Neural progenitor cell (in vitro differentiated cells): ENCODE measurements at places on chromosomes 6 and 20. TPM values are rescaled to one million over a fixed set of nuclear protein-coding genes. Genes with fewer than 3 reads are reported as not detected.
A peak's percentile ranks its signal among the peaks of the same experiment; 100 is the strongest.

DNA sequence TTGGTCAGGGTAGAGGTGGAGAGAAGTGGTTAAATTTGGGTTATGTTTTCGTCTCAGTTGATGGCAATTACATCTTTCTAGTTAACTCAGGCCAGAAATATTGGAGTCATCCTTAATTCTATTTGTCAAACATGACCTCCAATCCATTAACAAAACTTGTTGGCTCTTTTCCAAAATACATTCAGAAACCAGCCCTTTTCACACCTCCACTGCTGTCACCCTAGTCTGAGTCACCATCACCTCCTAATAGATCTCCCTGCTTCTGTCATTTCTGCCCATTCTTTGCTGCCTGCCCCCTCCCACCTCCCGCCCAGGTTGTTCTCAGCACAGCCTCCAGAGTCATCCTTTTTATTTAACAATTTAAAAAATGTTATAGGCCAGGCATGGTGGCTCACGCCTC lies 3.0 kb upstream of the ABCF1 start:
- H3K36me3 ChIP-seq, result no peaks in the 10 kb centered on the region
- H3K27me3 ChIP-seq, result peaks cover 15% of the 10 kb centered on the region
- DNase-seq, result no peak

GRCh38 chr6:128742900-128743299 lies 140.0 kb upstream of the LAMA2 start:
- no peak overlapping the region for H3K4me3 ChIP-seq
- DNase-seq, result no peak
- H3K27me3 ChIP-seq, result no peaks in the 10 kb centered on the region
- peaks cover 12% of the 10 kb centered on the region for H3K4me1 ChIP-seq
- H3K27ac ChIP-seq, result no peak overlapping the region

Gene MMP24OS
- 2.9 and 12.0 TPM in 2 replicates for total RNA-seq

DNA sequence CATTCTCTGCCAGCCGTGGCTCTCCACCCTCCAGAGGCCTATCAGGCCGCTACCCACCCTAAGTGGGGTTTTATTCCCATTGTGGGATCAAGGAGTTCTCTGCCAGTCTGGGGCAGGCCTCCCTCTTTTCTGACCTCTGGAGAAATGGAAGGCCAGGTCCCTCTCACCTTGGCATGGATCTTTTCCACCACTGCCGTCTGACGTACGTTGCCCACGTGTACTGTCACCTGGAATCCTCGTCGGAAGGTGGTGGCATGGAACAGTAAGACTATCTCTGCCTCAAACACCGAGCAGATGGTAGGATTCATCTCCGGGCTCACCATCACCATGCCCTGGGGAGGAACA lies 7.3 kb downstream of the GTPBP2 start:
- no peak overlapping the region for H3K4me3 ChIP-seq
- no peaks in the 10 kb centered on the region for H3K4me1 ChIP-seq
- no peak for DNase-seq
- H3K27me3 ChIP-seq, result no peaks in the 10 kb centered on the region
- H3K36me3 ChIP-seq, result no peaks in the 10 kb centered on the region

- peaks cover 12% of the 10 kb centered on the region for H3K27me3 ChIP-seq
- no peaks in the 10 kb centered on the region for H3K36me3 ChIP-seq
- no peak for DNase-seq
- peaks cover 32% of the 10 kb centered on the region for H3K4me1 ChIP-seq
- no peak overlapping the region for H3K27ac ChIP-seq
Observed at GRCh38 chr6:114421199-114421598, 78.4 kb upstream of the HS3ST5 start.

Gene SPATA2
- 4.0 and 5.0 TPM in 2 replicates for total RNA-seq

- DNase-seq, result no peak
- no peaks in the 10 kb centered on the region for H3K36me3 ChIP-seq
- H3K27ac ChIP-seq, result no peak overlapping the region
Observed at GRCh38 chr20:34222208-34222607, 19.0 kb upstream of the ASIP start.

- no peak for DNase-seq
- no peak overlapping the region for H3K27ac ChIP-seq
- H3K4me3 ChIP-seq, result no peak overlapping the region
- H3K36me3 ChIP-seq, result no peaks in the 10 kb centered on the region
- no peaks in the 10 kb centered on the region for H3K27me3 ChIP-seq
Observed at GRCh38 chr20:20317195-20317594, 50.7 kb upstream of the INSM1 start.

Gene FAM110A
- total RNA-seq, result 2.9 and 9.1 TPM in 2 replicates

Gene ACOT8
- 13.4 and 26.1 TPM in 2 replicates for total RNA-seq

GRCh38 chr20:34452281-34452982 lies 63.8 kb upstream of the DYNLRB1 start:
- no peaks in the 10 kb centered on the region for H3K27me3 ChIP-seq
- H3K4me1 ChIP-seq, result no peaks in the 10 kb centered on the region
- no peak overlapping the region for H3K27ac ChIP-seq
- no peaks in the 10 kb centered on the region for H3K36me3 ChIP-seq

GRCh38 chr20:54199283-54199682 lies 8.6 kb upstream of the PFDN4 start:
- H3K4me3 ChIP-seq, result no peak overlapping the region
- H3K27ac ChIP-seq, result no peak overlapping the region
- no peaks in the 10 kb centered on the region for H3K36me3 ChIP-seq
- no peaks in the 10 kb centered on the region for H3K27me3 ChIP-seq
- no peaks in the 10 kb centered on the region for H3K4me1 ChIP-seq

Gene FAM83C
- not detected in 2 replicates for total RNA-seq

DNA sequence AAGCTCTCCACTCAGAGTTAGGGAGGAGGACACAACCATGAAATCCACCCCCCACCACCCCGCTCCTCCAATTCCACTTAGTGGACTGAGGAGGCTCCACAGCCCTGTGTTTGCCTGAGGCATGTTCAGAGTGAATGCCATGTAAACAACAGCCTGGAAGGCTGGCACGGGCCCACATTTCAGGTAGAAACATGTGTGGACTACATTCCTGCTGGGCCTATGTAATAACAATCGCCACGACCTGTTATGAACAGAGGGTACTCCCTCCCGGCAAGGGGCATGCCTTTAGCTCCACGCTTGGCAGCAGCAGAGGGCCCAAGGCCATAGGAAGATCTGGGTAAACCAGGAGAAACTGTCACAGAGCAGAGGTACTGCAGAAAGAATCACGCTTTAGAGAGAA lies 65.5 kb downstream of the ISM1 start:
- no peak for DNase-seq
- no peak overlapping the region for H3K27ac ChIP-seq
- H3K36me3 ChIP-seq, result no peaks in the 10 kb centered on the region
- H3K4me1 ChIP-seq, result no peaks in the 10 kb centered on the region

GRCh38 chr6:162612613-162613012 lies 115.0 kb downstream of the PRKN start:
- H3K36me3 ChIP-seq, result no peaks in the 10 kb centered on the region
- H3K4me3 ChIP-seq, result no peak overlapping the region
- H3K27me3 ChIP-seq, result no peaks in the 10 kb centered on the region
- H3K27ac ChIP-seq, result no peak overlapping the region
- H3K4me1 ChIP-seq, result no peaks in the 10 kb centered on the region

GRCh38 chr20:13118676-13119075 lies 102.4 kb upstream of the ISM1 start:
- no peak for DNase-seq
- no peak overlapping the region for H3K27ac ChIP-seq
- H3K36me3 ChIP-seq, result no peaks in the 10 kb centered on the region
- no peaks in the 10 kb centered on the region for H3K27me3 ChIP-seq
- no peak overlapping the region for H3K4me3 ChIP-seq

- DNase-seq, result no peak
- no peaks in the 10 kb centered on the region for H3K27me3 ChIP-seq
- no peak overlapping the region for H3K27ac ChIP-seq
Observed at GRCh38 chr6:163860287-163861081, 446.0 kb downstream of the QKI start.

DNA sequence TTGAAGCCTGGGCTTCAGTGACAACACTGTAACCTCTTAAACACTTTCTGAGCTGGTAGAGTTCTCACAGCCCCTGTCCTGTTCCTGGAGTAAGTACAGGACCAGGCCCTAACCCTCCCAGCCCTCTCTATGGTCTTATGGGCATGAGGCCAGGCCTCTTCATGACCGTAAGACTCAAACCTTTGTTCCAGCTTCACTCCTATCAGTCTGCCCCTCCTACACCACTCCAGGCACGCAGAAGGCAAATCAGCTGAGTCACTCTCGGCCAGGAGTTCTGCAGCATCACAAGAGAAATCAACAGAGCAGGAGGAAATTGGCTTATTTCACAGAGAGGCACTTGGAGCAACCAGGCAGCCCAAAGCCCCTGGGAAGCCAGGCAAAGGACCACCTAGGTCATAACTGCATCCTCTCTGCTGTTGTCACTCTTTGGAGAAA lies 25.3 kb upstream of the CHD6 start:
- H3K4me3 ChIP-seq, result no peak overlapping the region
- no peaks in the 10 kb centered on the region for H3K27me3 ChIP-seq
- H3K4me1 ChIP-seq, result peaks cover 18% of the 10 kb centered on the region
- H3K36me3 ChIP-seq, result no peaks in the 10 kb centered on the region

Gene MTO1
- total RNA-seq, result 28.6 and 40.0 TPM in 2 replicates

GRCh38 chr6:104951677-104952076 lies 5.2 kb upstream of the LIN28B start:
- H3K4me1 ChIP-seq, result peaks cover 65% of the 10 kb centered on the region
- no peak for DNase-seq
- no peaks in the 10 kb centered on the region for H3K27me3 ChIP-seq
- H3K27ac ChIP-seq, result peak overlapping the region; percentile 97
- H3K4me3 ChIP-seq, result peak overlapping the region; percentile 65

- H3K27ac ChIP-seq, result no peak overlapping the region
- no peaks in the 10 kb centered on the region for H3K4me1 ChIP-seq
- H3K4me3 ChIP-seq, result no peak overlapping the region
Observed at GRCh38 chr6:162211022-162211421, 516.5 kb downstream of the PRKN start.

Gene PRSS16
- 4.3 and 7.2 TPM in 2 replicates for total RNA-seq

DNA sequence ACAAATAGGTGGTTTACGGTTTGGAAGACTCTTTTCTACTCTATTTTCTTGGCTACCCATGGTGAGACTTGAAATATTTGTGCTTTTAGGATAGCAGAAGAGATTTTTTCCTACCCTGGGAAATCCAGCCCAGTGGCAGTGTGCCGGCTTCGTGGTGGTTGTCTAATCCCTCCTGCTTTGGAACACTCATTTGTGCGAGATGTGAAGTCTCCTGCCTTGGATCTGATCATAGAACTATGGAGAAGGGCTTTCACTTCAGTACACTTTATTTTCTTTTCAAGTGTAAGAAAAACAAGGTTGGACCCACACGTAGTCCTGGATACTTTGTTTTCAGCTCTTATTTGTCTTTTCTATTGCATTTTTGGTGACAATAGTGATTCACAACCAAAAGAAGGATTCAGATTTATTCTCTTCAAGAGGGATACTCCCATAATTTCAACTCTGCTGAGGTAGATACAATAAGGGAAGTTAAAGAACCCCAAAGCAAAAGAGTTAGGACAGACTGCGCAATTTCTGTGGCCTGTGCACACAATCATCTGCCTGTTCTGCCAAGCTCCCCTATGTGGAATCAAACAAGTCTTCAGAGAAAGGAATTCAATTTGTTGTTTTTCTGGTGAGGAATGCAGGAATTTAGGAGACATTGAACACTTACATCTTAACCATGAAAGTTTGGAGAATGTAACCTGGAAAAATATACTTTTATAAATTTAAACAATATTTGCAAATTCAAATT lies 413.2 kb downstream of the GJA1 start:
- no peaks in the 10 kb centered on the region for H3K36me3 ChIP-seq
- H3K27me3 ChIP-seq, result no peaks in the 10 kb centered on the region
- no peak overlapping the region for H3K4me3 ChIP-seq
- DNase-seq, result no peak
- H3K4me1 ChIP-seq, result peaks cover 47% of the 10 kb centered on the region

- no peaks in the 10 kb centered on the region for H3K36me3 ChIP-seq
- H3K27me3 ChIP-seq, result no peaks in the 10 kb centered on the region
- no peak overlapping the region for H3K27ac ChIP-seq
- no peaks in the 10 kb centered on the region for H3K4me1 ChIP-seq
- no peak overlapping the region for H3K4me3 ChIP-seq
Observed at GRCh38 chr6:160202411-160202810, 56.2 kb downstream of the SLC22A2 start.

DNA sequence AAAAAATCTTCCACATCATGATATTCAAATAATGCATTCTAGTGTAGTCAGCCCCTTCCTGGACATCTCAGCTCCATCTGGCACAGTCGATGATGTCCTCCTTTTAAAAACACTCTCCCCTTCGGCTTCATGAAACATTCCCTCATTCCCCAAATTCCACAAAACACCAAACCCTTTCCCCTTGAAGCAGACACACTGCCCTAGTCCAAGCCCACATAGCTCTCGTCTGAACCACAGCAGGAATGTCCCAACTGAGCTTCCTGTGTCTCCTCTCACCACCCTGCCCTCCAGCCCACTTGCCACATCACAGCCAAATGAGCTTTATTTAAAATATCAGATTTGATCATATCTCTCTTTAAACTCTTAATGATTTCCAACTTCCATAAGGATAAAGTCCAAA lies 106.4 kb upstream of the CARMIL1 start:
- no peaks in the 10 kb centered on the region for H3K27me3 ChIP-seq
- no peaks in the 10 kb centered on the region for H3K4me1 ChIP-seq
- H3K27ac ChIP-seq, result no peak overlapping the region
- DNase-seq, result no peak

Gene SPATS1
- 0.25 TPM in 1 of 2 replicates, not detected in the other for total RNA-seq

Gene ROS1
- not detected in 2 replicates for total RNA-seq

Gene CDH4
- 2.9 and 6.5 TPM in 2 replicates for total RNA-seq

Gene CST5
- total RNA-seq, result not detected in 2 replicates

Gene ZBTB46
- 8.1 and 13.9 TPM in 2 replicates for total RNA-seq

GRCh38 chr20:35063168-35063567 lies 29.4 kb downstream of the TRPC4AP start:
- no peak overlapping the region for H3K27ac ChIP-seq
- H3K36me3 ChIP-seq, result peaks cover under 1% of the 10 kb centered on the region
- no peaks in the 10 kb centered on the region for H3K4me1 ChIP-seq
- no peaks in the 10 kb centered on the region for H3K27me3 ChIP-seq
- H3K4me3 ChIP-seq, result no peak overlapping the region

Gene TUBB2A
- 57.9 and 117 TPM in 2 replicates for total RNA-seq

- DNase-seq, result no peak
- H3K27ac ChIP-seq, result no peak overlapping the region
- peaks cover 26% of the 10 kb centered on the region for H3K4me1 ChIP-seq
Observed at GRCh38 chr6:35151466-35151865, 10.3 kb upstream of the TCP11 start.
